ENCODE measurements at places on chromosomes 7 and 10. TPM values are rescaled to one million over a fixed set of nuclear protein-coding genes. Genes with fewer than 3 reads are reported as not detected.

HMX3 gene
- not detected for total RNA-seq

TRIM73 gene
- 0.71 TPM for total RNA-seq

PRXL2A gene
- 4.9 TPM for total RNA-seq

BMPER gene
- total RNA-seq: 32.6 TPM

PEX1 gene
- total RNA-seq: 22.0 TPM

GSTO2 gene
- total RNA-seq: 2.0 TPM

ENKUR gene
- total RNA-seq: under 0.01 TPM

ADAMTS14 gene
- total RNA-seq: 5.5 TPM

NFKB2 gene
- total RNA-seq: 14.9 TPM

Measured in smooth muscle cell of bladder (primary cell).